ENCODE measurements at places on chromosomes 13 and 19.

DNA sequence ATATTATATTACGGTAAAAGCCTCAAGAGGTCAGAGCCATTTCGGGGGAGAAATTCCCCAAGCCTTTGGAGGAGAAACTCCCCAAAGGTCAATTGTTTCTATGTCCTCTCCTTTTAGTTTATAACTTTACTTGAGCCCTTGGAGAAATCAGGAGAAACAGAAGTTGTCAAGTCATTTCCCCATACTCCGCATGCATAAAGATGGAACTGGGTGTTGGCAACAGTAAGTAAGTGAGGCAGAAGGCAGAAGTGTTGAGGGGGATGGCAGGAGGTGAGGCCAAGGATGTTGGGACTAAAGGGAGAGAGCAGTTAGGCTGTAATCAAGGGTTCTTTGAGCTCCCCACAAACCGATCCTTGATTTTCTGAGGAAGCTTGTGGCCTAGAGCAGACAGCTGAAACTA is 307.9 kb downstream of the ENOX1 start:
- DNase-seq = no peak

- DNase-seq = no peak
Measured at GRCh38 chr13:78638216-78638615, 20.7 kb downstream of the OBI1 start.

GRCh38 chr13:112849500-112849899 is 119.5 kb upstream of the MCF2L start:
- DNase-seq = no peak

GRCh38 chr19:17623224-17623935 is 64.8 kb downstream of the UNC13A start:
- no peak for DNase-seq

GRCh38 chr13:30382836-30383525 is 39.3 kb upstream of the UBE2L5 start:
- DNase-seq = no peak

DNA sequence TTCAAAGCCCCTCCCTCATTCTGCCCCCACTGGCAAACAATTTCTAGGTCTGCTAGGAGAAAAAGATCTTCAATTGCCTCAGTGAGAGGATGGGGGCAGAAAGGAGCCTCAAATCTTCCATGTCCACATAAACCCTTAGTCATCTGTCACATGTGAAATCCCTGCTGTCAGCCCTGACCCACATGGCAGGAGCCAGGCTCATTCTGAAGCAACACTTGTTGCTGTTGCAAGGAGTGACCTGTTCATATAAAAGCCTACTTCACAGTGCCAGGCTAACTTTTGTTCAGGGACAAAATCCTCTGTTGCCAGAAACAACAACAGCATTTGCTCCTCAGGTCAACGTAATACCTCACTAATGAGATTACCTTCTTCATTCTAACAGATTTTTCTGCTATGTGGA is 70.5 kb downstream of the IRS2 start:
- DNase-seq = no peak

- peak; percentile 68 for DNase-seq
Measured at GRCh38 chr19:13095934-13096927, 6.4 kb downstream of the LYL1 start.

GRCh38 chr19:6059988-6060599 is 50.2 kb downstream of the RFX2 start:
- DNase-seq = peak; percentile 59

GRCh38 chr19:41554907-41555306 is 21.1 kb upstream of the CEACAM21 start:
- DNase-seq = peak; percentile 71

- DNase-seq = peak; percentile 46
Measured at GRCh38 chr19:50508843-50509190, 2.2 kb downstream of the JOSD2 start.

DNA sequence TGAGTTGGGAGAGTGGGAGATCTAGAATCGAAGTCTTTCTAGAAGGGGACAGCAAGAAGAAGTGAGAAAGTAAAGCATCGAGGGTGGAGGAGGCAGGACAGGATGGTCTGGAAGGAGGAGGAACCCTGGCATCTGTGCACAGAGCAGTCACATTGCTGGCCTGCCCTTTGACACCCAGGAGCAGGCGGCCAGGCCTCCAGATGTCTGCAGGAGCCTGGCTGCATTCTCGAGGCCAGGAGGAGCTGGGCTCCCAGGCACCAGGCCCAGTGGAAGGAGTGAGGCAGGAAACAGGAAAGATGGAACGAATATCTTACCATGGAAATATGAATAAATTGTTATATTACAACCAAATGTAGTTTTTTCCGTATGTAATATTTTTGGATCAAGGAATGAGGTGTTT is 27.7 kb upstream of the ARGLU1 start:
- no peak for DNase-seq

GRCh38 chr13:95349267-95349666 is 48.0 kb upstream of the ABCC4 start:
- DNase-seq = no peak

DNA sequence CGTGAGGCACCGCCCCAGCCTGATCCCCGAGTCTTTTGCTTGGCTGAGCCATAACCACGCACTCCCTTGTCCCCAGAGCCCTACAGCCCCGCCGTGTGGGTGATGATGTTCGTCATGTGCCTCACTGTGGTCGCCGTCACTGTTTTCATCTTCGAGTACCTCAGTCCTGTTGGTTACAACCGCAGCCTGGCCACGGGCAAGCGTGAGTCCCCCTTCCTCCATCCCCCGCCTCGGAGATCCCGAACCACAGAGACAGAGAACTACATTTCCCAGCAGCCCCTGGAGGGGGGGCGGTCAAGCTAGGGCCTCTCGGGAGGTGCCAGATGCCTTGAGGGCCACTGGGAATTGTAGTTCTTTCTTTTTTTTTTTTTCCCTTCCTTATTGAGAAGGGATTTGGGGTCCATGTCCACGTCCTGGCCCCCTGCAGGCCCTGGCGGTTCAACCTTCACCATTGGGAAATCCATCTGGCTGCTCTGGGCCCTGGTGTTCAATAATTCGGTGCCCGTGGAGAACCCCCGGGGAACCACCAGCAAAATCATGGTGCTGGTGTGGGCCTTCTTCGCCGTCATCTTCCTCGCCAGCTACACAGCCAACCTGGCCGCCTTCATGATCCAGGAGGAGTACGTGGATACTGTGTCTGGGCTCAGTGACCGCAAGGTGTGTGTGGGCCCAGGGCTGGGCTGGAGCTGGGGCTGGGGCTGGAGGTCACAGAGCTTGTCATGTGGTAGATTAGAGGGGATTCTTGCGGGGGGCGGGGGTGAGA is 25.9 kb downstream of the GRIN2D start:
- peak; percentile 88 for DNase-seq

- DNase-seq = no peak
Measured at GRCh38 chr19:49356382-49356781, 5.8 kb downstream of the TEAD2 start.

- no peak for DNase-seq
Measured at GRCh38 chr13:104683789-104684188, 1617.6 kb upstream of the SLC10A2 start.

- peak; percentile 54 for DNase-seq
Measured at GRCh38 chr13:112779856-112780604, 90.2 kb downstream of the ATP11A start.

- DNase-seq = no peak
Measured at GRCh38 chr13:29746148-29746677, 104.2 kb downstream of the UBL3 start.

GRCh38 chr13:39347926-39348901 is 254.8 kb downstream of the LHFPL6 start:
- no peak for DNase-seq

- DNase-seq = no peak
Measured at GRCh38 chr19:45139286-45140143, 21.3 kb downstream of the NKPD1 start.

GRCh38 chr19:45677351-45678230 is 9.6 kb downstream of the GIPR start:
- DNase-seq = peak; percentile 92

DNA sequence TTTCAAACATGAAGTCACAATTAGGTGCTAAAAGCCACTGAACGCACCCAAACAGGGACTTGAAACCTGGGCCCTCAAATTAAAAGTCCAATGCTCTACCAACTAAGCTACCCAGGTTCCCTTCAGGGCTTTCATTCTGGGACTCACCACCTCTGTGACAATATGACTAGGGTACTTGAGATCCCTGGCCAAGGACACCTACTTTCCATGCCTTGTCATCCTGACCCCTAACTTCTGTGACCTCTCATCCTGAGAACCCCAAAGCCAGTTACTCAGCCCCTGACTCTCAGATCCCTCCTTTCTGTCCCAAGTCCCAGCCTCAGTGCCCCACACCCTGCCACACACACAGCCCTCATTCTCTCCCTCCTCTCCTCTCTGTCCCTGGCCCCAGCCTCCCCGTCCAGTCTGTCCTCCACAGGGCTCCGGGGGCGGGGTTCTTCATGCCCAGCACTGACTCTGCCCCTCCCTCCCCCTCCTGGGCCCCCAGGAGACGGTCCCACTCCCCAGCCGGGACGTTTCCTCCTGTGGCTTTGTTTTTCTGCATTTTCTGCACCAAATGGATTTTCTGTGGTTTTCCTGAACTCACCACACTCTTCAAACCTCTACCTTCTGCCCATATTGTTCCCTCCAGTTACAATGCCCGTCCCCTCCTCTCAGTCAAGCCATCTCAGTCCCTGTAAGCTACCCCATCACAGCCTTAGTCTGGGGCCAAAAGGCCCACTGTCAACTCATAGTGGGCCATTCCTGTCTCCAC is 7.0 kb downstream of the RCN3 start:
- no peak for DNase-seq

GRCh38 chr13:75635828-75636435 is at the start of gene LMO7:
LMO7 (plus strand) TSS chr13:75636330; CDS start chr13:75636658, 328 bp downstream.
- peak; percentile 82 for DNase-seq

DNA sequence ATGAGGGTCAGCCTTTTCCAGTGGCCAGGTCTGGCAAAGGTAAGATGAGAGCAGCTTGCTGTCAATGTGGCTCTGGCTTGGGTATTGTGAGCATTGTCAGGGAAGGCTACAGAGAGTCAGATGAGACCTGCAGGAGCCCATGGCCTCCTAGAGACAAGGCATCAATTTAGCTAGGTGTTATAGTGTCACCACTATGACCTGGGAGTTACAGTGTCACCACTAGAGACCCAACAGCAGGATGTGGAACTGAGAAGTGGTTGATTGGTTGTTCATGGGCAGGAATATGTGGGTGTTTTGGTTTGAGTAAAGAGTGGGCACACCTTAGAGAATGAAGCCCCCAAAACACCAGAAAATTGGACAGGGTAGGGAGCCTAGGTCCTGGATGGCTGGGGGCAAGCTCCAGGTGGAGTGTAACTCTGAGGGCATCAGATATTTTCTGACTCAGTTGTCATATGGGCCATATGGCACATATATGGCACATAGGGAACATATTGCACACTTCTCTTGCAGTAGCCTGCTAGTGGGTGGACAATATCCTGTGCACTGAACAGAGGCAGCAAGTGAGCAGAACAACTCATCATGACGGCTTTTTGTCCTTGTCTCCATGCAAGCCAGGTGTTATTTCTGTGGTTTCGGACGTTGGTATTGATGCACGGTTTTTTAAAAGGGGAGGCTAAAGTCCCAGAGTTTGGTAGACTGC is 46.3 kb upstream of the CEACAM21 start:
- DNase-seq = no peak

DNA sequence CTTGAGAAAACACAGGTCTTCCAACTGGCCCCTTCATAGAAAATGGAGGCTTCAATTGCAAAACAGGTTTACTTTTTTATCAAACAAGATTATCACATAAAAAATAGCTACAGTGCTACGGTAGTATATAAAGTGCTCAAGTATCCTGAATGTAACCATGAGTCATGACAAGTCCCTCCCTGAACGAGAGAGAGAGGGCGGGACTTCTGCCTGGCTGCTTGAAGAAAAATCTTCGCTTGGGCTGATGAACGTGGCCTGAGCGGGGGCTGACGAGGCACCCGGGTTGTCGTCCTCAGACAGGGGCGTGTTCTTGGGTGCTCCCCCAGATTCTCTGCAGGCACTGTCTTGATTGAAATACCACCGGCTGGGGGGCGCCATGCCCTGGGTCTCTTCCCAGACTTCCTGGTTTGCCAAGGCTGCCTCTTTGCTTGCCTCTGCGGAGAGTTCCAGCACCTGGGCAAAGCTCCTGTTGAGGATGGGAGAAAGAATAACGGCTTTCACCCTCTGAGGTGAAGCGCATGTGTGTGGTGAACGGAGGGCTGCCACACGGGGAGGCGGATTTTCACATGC is 23.2 kb upstream of the CPAMD8 start:
- no peak for DNase-seq

GRCh38 chr19:35346193-35347052 is 1.3 kb upstream of the FFAR1 start:
- DNase-seq = peak; percentile 88

DNA sequence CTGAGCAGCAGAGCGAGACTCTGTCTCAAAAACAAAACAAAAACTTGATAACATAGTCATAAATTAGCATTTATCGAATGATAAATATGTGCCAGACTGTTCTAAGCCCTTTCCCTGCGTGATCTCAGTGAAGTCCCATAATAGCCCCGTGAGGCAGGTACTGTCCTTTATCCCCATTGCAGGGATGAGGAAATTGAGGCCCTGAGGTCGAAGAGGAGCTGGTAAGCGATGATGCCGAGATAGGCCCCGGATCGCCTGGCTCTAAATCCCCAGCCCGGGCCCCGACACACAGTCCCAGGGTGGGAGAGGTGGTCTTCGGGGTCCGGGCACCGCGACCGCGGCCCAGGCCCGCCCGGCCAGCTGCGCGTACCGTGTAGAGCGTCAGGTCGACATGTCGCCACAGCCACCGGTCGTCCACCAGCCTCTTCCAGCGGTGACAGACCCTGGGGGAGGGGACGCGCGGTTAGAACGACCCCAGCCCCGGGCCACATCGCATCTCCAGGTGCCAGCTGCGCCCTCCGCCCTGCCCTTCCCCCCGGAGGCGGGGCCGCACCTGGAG is 625 bp downstream of the FBXL12 start:
- DNase-seq = no peak

GRCh38 chr13:99371956-99372355 is 64.8 kb upstream of the GPR183 start:
- DNase-seq = peak; percentile 83

DNA sequence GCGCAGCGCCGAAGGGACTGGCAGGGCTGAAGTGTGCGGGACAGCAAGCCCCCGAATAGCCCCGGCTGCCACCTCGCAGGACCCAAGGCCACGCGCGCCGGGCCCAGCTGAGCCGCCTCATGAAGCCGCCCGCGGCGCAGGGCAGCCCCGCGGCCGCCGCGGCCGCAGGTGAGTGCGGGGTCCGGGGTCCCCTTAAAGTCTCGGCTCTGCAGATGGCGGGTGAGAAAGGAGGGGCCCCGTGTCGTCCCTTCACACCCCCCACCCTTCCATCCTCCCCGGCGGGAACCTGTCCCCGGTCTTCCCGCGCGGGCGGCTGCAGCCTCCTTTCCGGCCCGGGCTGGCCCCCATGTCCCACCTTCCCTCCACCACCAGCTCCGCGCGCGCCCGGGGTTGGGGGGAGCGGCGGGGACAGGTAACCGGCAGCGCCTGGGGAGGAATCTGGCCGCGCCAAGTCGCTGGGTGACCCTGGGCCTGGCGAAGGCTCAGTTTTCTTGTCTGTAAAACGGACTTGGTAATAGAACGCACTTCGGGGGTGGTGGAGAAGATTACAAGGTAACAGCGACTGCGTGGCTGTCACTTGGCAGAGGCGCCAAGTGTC is 338 bp downstream of the RGCC start:
- peak; percentile 80 for DNase-seq
